SIG-M5 (cell line): ENCODE measurements at places on chromosomes 4 and X.

- no peak for DNase-seq
These were observed 45.3 kb upstream of the KCTD8 start for GRCh38 chr4:44493924-44494323.

DNA sequence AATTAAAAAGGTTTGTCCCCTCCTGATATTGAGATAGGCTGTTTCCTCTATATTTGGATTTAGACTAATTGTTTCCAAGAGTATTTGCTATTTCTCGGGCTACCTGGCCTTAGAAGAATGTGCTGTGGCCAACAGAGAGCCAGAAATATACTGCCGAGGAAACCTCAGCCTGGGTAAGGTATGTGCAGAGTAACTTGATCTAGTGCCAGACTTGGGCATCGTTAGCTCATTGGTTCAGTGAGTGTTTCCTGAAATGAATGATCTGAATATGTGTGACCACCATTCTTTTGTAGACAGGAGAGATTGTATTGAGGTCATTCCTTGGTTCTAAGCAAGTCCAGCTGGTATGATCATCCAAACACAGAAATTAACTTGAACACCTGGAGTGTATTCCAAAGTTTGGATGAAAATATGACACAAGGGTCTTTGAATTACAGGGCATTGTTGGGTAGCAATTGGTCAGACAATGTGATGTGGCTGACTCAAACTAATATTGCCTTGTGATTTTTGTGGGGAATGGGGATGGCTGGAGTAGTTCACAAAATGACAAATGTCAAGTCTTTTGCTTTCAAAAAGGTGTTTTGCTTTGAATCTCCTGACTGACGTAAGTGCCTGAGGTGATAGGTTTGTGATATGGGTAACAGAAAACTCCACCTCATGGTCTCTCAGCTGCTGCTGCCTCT is 100.2 kb upstream of the CXCL13 start:
- no peak for DNase-seq

GRCh38 chrX:100852810-100853209 is 21.3 kb downstream of the NOX1 start:
- DNase-seq, result no peak

GRCh38 chrX:12138361-12139313 is at the start of gene FRMPD4:
FRMPD4 (plus strand) TSS chrX:12138473; CDS start chrX:12138972, 499 bp downstream.
- no peak for DNase-seq

DNA sequence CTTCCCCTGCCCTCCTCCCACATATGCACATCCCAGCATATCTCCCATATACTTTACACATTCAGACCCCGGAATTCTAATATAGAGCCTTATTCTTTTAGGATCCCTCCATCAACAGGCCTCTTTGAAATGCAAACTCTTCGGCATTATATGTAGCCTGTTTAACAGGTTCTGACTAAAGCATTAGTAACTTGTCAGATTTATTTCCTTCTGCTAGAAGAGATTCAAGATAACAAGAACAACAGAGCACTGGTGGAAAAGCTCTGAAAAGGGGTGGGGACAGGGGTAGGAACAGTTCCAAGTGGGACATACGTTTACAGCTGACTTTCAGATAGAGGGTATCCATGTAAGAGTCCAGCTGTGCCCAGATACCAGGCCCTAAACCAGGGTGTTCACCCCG is 31.7 kb upstream of the PRPS1 start:
- DNase-seq, result no peak

GRCh38 chr4:183244019-183244418 is 76.1 kb downstream of the CLDN22 start:
- DNase-seq, result no peak

DNA sequence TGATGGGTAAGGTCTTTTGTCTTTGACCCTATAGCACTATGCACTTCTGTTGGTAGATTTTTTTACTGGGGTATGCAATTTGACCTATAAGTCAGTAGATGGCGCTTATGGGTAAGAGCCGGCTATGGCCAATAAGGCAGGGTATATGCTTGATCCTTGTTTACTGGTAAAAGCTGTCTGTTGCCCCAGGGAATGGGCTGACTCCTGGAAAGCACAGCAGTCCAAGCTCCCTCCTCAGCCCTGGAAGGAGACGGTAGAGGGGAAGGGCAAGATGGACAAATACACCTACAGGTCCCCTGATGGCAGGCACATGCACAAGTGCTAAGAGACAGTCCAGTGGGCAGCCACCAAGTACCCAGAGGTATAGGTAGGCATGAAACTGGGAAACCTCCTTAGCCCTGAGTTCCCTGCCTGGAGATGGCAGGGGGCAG is 63.7 kb downstream of the ADAMTS3 start:
- DNase-seq, result no peak

- DNase-seq, result no peak
These were observed 103.8 kb upstream of the QRFPR start for GRCh38 chr4:121484633-121485032.

DNA sequence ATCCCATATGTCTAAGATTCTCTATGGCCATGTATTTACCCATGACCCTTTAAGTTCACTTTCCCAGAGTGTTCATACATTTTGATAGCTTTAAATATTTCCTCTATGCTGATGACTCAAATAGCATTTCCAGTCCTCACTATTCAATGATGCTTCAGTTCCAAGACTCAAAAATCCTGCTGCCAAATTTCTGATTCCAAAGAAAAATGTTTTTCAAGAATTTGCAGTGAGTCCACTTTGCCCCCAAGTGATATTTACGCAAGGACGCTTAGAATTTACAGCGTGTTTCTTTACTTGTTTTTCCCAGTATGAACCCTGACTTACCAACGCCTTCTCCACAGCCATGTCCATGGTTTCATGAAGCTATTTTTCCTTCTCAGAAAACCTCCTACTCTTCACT is 127.9 kb upstream of the PCDH18 start:
- DNase-seq, result no peak
